Activated CD4-positive, alpha-beta T cell treated with anti-CD3 and anti-CD28 coated beads for 1 hour (primary cell): ENCODE measurements at places on chromosomes 16 and 17.

DNA sequence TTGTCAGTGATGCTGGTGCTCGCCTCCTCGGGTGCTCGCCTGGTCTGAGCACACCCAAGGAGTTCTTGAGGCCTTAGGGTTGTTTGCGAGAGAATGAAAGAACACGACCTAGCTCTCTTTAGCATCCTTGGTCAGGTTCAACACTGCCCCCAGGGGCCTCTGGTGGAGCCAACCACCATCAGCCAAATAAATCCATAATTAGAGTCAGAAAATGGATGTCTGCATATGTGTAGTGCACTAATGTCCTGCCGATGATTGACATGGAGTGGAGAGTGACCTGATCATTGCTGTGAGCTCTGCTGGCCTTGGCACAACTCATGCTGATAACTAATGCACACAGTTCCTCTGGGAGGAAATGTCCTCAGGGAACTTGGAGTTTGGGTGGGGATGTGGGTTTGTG is 8.2 kb upstream of the STH start:
- no peak for DNase-seq

DNA sequence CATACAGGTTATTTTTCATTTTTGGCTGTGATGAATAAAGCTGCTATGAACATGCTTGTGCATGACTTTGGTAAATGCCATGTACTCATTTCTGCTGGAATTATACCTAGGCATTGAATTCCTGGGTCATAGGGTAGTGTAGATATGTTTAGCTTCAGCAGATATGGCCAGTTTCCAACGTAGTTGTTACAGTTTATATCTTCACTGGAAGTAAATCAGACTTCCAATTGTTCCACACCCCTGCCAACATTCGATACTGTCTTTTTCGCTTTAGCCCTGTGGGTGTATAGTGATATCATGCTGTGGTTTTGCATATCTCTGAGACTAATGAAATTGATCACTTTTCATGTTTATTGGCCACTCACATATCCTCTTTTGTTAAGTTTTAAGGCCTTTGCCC is 50.4 kb downstream of the ARHGAP27 start:
- no peak for DNase-seq

DNA sequence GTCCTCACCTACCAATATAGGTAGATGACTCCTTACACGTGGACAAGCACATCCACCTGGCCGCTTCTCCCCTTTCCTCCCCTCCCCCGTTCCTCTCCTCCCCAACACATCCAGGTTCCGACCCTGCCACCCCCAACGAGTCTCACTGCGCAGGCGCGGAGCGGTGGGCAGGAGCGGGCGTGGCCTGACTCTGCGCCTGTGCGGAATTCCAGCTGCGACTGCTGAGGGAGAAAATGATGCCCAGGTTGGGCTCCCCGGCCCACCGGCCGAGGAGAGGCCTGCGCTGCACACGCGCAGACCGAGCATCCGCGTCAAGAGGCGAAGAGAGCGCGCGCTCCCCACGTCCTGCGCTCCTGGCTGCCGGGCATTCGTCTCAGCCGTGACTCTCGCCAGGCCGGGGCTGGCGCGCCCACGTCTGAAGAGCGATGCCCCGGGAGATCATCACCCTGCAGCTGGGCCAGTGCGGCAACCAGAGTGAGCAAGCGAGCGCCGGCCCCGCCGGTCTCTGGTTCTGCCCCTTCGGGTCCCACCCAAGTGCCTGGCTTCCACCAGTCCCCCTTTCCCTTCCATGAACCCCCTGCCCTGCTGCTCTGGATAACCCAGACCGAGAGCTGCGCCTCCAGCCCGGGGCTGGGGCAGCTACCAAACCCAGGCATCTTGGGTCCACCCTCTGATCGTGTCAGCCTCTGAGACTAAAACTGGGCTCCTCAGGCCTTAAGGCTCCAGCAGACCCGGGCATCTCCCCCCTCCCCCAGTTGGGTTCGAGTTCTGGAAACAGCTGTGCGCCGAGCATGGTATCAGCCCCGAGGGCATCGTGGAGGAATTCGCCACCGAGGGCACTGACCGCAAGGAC is at the start of gene TUBG2:
TUBG2 (plus strand) TSS at position 206 of the 853 bp plus-strand sequence; CDS start at position 426, 220 bp downstream.
- peak; percentile 63 for DNase-seq

- no peak for DNase-seq
These were observed 12.6 kb downstream of the MAP2K3 start for GRCh38 chr17:21297026-21297520.

- no peak for DNase-seq
These were observed 254.4 kb downstream of the C16orf95 start for GRCh38 chr16:87062569-87063442.

GRCh38 chr16:74623214-74623838 is 16.4 kb upstream of the GLG1 start:
- no peak for DNase-seq

GRCh38 chr17:76995387-76996105 is 127.3 kb downstream of the MGAT5B start:
- no peak for DNase-seq
